ENCODE measurements at places on chromosomes 5 and 9.

- no peak for DNase-seq
These were observed 215.8 kb downstream of the EPB41L4A start for GRCh38 chr5:112203229-112203628.

DNA sequence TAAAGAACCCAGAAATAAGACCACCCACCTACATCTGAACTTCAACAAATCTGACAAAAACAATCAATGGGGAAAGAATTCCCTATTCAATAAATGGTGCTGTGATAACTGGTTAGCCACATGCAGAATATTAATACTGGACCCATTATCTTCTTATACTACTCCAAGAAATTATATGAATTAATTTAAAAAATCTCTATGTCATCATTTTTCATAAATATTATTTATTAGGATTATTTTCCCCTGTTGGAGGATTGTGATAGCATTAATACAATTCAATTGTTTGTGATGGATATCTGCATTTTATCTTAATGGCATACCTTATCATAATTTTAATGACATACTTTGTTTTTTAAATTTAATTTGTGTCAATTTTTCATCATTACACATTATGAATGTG lies 682.2 kb upstream of the CTNND2 start:
- no peak for DNase-seq

DNA sequence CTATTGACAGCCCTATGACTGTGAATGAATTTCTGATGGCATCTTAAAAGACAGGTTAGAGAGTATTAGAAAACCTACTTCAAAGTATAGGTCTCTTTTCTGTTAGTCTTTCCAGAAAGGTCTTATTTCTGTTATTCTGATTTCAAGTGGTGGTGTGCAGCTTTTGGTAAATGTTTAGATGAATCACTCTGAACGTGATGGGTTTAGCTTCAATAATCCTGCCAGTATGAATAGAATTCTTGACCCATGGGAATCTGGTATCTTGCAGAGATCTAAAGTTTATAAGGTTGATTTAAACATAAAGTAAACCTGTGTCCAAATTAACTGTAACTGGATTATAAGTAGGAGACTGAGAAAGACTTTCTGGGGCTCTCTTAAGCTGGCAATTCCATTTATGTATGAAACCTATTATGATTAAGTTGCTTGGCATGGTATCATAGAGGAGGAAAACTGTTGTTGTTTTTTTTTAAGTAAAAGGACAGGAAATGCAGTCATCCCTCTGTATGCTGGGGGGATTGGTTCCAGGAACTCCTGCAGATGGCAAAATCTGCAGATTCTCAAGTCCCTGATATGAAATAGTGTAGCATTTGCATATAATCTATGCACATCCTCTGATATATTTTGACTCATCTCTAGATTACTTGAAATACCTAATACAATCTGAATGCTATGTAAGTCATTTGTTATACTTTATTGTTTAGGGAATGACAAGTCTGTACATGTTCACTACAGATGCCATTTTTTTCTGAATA lies 77.0 kb upstream of the ADAMTS19 start:
- DNase-seq: no peak

DNA sequence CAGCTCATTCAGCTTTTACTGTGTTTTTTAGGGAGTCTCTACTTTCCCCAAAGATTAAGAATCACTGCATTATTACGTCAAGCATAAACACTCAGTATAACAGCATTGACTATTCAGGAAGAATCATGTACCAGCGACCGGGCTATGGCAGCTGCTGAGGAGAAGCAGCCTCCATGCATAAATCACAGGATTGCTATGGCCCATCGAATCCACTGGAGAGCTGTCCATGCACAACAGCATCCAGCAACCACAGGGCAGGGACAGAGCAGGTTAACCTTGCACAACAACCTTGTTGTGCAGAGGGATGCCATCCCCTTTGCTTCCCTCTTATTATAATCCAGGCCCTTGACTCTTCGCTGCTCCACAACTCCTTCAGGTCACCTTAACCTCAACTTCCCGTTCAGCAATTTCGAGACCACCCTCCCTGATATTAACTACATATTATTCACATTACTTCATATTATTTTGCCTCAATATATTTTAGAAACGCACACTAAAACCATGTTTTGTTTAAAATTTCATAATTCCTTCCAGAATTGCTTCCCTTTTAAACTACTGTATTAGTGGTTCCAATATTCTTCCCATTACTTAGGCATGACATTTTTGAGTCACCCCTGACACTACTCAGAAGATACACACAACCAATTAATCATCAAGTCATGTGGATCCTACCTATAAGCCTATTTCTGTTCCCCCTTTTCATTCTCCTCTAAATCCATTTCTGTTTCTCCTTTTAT lies 991 bp downstream of the IARS1 start:
- peak; percentile 70 for DNase-seq

DNA sequence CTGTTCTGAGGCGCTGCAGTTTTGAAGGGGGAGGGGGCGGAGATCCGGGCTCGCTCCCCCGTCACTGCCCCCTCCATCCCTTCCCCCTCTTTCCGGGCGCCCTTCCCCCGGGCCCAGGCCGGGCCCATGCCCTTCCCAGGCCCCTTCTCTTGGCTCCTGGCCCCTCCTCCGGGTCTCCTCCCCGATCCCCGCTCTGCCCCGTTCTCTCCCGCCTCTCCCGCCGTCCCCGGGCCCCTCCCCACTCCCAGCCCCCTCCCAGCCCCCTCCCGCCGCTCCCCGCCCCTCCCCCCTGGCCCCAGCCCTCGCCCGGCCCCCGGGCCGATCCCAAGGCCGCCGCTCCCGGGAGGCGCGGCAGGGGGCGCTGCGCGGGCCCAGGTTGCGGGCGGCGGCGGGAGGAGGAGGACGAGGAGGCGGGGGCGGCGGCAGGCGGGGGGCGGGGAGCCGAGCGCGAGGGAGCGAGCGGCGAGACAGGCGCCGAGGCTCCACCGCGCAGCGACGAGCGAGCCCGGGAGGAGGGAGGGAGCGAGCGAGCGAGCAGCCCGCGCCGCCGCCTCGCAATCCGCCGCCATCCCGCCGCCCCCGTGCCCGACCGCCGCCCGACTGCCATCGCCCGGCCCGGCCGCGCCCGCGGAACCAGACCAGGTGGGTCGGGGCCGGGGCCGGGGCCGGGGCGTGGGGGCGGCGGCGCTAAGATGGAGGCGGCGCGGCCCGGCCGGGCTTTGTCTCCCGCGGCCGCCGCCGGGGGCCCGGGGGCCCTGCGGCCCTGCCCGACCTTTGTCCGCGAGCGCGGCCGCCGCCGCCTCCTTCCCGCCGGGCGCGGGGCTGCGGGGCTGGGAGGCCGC lies at the start of gene PRRC2B:
Gene PRRC2B (plus strand): TSS at position 465 of the 842 bp plus-strand sequence. CDS start 36,059 bp downstream, outside the sequence.
- peak; percentile 62 for DNase-seq

GRCh38 chr9:104313396-104314110 lies 190.5 kb upstream of the OR13F1 start:
- no peak for DNase-seq

DNA sequence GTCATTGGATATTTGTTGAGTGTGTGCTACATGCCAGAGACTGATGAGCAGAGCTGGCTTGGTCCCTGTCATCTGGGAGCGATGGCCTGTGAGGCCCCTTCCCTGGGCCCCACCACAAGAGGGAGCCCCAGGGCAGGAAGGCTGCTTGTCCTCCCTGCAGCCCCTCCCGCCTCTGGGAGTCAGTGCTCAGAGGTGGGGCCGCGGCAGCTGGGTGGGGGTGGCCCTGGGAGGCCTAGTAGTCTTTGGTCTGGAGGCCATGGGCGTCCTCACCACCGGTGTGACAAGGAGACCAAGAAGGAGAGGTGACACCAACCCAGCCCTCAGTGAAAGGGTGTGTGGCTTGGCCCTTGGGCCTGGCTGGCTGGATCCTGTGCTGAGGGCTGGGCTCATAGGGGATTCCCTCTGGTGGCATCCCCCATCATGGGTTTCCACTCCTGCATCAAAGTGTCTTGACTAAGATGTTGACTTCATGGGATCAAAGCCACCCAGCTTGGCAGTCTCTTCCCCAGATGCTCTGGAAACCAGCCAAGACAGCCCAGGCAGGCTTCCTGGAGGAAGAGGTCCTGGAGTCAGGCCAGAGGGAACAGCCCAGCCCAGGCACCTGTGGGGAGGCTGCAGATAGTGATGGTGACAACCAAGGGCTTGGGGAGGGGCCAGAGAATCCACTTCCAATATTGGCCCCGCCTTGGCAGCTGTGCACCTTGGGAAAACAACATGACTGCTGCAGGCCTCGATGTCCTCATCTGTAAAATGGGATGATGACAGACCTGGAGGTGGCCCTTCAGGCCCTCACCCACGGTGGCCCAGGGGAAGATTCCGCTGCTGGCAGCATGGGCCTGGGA lies 166.7 kb downstream of the GAPVD1 start:
- peak; percentile 58 for DNase-seq

DNA sequence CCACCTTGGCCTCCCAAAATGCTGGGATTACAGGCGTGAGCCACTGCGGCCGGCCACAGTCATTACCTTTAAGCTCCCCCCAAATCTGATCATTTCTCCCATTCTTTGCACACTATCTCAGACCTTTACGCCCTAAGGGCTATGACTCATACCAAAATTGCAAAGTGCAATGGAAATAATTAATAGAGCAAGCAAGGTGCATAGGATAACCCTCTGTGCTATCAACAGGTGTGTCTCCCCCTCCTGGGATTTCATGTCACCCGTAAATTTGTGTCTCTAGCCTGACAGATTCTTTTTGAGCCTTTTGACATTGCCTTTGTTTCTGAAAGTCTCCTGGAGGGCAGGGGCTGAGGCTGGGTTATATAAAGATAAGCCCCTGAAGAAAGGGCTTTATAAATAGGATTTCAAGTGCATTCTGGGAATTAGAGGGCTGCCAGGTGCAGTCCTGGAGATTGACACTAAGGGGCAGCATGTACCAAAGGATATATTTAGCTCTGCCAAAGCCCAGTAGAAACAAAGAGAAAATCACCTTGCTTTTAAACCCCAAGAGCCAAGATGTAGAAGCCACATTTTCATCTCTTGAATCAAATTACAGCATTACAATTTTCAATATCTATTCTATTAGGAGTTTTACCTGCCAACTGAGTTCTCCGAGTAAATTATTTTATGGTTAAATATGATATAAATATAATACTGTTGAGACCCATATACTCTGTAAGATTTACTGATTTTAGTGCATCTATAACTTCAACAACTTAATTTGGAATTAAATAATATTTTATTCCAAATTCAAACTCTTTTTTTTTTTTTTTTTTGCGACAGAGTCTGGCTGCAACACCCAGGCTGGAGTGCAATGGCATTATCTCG lies 18.2 kb downstream of the S100Z start:
- DNase-seq: peak; percentile 89

- DNase-seq: no peak
These were observed 34.8 kb upstream of the IL31RA start for GRCh38 chr5:55816342-55816741.

GRCh38 chr9:72526901-72527800 lies 5.7 kb downstream of the TMC1 start:
- peak; percentile 55 for DNase-seq

DNA sequence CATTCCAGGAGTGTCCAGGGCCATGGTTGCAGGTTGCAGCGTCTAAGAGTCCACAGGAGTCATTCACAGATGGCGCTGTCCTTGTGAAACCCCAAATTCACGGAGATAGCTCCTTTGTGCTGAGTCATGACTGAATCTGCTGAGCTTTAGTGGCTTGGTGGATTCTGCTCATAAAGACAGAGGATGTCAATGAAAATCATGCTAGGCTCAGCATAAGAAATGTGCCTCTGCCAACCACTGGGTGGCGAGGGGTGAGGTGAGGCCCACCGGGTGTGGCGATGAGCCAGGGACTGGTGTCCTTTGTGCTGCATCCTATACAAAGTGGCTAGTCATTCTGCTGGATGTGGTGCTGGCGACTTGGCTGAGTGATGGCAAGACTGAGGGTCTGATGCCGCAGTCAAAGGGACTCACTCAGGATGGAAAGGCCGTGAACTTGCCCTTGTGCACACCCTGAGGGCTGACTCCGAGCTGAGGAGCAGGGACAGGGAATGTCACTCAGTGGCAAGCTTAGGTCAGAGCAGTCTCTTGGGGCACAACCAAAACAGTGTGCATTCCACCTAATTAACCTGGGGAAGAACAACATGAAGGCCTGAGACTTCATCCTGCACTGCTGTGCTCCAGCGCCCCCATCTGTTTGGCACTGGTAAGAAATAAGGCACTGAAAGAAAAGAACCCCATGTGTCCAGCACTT lies 71.5 kb downstream of the DAP start:
- peak; percentile 64 for DNase-seq

DNA sequence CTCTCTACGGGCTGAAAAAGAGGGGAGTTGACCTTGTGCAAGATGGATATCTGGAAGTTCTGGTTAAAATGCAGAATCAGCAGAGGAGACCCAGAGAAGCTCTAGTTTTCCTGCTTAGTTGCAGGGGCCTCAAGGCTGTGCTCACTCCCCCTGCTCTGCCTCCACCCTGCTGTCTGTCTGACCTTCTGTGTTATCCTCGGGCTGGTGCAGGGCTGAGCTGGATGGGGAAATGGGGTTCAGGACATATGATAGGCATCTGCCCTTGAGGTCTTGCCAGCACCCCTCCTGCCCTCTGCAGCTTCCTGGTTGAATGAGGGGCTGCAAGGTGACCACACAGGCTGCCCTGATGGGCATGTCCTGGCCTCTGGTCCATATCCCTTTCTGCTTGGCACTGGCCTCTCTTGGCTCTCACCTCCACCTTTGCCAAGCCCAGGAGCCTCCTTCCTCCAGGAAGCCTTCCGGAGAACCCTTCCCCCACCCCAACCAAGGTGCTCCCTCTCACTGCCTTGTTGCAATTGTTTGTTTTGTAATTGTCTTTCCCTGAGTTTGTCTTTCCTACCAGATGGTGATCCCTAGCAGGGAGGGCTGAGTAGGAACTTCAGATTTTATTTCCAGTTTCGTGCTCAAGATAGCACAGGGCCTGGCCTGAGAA lies 1.3 kb downstream of the TMEM268 start:
- no peak for DNase-seq

GRCh38 chr5:143231973-143232812 lies 171.3 kb downstream of the NR3C1 start:
- no peak for DNase-seq

GRCh38 chr5:94103514-94104245 lies 362.3 kb upstream of the POU5F2 start:
- no peak for DNase-seq

GRCh38 chr9:92949266-92949982 lies 2.1 kb downstream of the FGD3 start:
- no peak for DNase-seq

DNA sequence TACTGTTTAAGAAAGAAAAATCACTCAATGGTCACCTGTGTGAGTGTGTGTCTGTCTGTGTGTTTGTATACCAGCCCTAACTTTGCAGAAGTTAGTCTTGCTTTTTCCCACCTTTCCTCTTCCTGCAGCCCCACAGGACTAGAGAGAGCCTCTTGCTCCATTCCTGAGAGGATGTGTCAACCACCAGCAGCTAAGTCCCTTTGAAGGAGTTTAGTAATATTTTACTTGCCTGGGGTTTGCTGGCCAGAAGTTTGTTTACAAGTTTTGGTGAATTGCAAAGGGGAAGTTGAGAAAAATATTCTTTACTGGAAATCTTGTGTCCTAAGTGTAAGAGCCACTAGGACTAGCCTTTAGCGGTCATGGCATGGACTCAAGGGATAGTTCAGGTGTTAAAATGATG lies 316.2 kb downstream of the BRINP1 start:
- no peak for DNase-seq

GRCh38 chr9:72363908-72364678 lies 915 bp downstream of the ZFAND5 start:
- peak; percentile 46 for DNase-seq

All from KBM-7 (cell line).